Lower leg skin (tissue), 4 donors: ENCODE measurements at places on chromosomes 16 and 17.

GRCh38 chr16:386641-387156 is 4.9 kb upstream of the PGAP6 start:
- no peak for DNase-seq

- no peak for DNase-seq
These were observed 18.4 kb downstream of the TUBD1 start for GRCh38 chr17:59874376-59874775.

DNA sequence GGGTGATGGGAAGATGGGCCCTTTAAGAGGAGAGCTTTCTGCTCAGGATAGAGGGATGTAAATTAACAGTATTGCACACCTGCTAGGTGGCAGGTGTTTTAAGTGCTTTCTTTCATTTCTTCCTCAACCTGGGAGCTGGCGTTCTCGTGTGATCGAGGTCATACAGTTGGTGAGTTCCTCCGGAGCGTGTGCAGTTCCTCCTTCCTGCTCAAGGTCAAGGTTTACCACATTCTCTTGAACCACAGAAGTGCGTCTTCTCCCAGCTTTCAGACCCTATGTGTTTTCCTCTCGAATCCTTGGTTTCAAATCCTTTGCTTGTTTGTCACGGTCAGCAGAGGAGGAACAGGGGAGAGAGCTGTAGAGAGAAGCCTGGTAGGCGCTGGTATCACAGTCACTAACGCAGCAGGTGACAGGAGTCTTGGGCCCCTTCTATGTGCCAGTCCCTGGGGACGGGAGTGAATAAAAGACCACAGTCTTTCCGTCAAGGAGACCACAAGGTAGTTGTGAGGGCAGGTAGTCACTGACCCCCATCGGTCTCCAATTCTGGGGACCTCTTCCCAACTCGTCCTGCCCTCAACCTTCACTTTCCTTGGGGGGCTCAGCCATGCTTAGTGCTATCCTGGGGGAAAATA is 791 bp downstream of the DNAI2 start:
- no peak for DNase-seq

GRCh38 chr16:63982110-63982509 is 1139.8 kb downstream of the CDH11 start:
- DNase-seq, result no peak

- DNase-seq, result no peak
These were observed 477.1 kb downstream of the TOX3 start for GRCh38 chr16:52069866-52070265.

- no peak for DNase-seq
These were observed 87.8 kb downstream of the SMG6 start for GRCh38 chr17:2215616-2216364.
